ENCODE measurements at places on chromosomes 4 and X.

DNA sequence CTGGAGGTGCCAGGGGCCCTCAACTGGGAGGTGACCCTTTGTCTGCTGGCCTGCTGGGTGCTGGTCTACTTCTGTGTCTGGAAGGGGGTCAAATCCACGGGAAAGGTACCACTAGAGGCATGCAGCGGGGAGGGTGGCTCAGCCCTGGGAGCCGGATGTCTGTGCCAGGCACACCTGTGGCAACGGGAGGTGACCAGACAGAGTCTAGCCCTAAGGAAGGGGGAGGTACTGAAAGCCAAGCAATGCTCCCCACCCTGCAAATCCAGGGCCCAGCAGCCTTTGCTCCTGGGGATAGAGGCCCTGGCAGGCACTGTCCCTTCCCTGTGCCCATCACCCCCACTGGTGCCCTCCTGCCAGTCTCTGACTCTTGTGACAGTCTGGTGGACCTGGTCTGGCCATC, 4.3 kb downstream of the SLC6A8 start:
- no peak for DNase-seq

DNA sequence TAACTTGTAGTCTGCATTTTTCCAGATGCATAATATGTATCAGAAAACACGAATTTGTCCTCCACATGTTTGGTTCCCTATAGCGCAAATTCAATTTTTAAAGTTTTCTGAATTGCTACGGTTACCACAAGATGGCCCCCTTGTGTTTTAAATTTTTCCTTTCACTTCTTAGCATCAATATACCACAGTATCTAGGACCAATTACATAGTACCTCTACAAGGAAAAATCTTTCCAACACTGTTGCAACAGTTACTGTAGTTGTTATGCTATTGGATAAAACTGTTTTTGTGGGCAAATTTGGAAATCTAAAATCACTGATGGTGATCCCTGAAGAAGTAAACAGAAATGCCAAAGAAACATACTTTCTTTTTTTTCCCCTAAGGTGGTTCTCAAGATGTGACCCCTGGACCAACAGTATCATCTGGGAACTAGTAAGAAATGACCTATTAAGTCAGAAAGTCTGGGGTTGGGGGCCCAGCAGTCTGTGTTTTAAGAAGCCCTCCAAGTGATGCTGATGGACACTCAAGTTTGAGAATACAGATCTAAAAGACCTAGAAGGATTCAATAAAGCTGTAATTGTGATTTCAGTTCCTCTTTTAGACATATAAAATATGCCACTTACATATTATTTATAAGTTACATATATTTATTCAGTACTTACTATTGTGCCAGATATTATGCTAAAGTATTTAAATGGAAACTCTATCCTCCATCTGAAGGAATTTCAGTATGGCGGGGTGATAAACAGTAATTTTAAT, 3.1 kb downstream of the ZGRF1 start:
- DNase-seq = peak; percentile 24

DNA sequence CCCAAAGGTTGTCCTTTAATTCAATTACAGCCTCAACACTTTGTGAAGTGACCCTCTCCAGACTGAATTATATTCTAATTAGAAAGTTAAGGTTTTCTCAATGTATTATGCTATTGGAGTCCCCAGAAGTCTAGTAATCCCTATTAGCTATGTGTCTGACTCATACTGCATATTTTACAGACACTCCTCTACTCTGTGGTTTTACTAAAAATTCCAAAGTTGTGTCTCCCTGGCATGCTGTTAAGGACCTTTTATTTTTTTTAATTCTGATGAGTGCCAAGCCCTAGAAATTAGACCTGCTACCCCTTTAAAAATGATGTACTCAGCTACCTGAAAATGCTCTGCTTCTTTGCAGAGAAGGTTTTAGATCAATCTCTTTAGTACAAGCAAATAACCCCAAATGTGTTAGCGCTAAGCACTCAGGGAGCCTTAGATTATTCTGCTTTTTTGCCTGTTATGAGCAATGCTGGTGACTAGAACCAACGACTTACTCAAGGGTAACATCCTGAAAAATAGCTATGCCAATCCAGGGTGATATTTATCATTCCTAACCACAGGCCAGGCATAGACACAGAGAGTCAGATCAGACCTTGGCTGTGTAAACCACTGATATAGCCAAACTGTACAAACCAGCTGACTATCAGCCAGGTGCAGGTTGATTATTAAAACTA, 26.1 kb upstream of the CXCL13 start:
- no peak for DNase-seq

- no peak for DNase-seq
These were observed 378.6 kb upstream of the ANXA10 start for GRCh38 chr4:167713756-167714155.

DNA sequence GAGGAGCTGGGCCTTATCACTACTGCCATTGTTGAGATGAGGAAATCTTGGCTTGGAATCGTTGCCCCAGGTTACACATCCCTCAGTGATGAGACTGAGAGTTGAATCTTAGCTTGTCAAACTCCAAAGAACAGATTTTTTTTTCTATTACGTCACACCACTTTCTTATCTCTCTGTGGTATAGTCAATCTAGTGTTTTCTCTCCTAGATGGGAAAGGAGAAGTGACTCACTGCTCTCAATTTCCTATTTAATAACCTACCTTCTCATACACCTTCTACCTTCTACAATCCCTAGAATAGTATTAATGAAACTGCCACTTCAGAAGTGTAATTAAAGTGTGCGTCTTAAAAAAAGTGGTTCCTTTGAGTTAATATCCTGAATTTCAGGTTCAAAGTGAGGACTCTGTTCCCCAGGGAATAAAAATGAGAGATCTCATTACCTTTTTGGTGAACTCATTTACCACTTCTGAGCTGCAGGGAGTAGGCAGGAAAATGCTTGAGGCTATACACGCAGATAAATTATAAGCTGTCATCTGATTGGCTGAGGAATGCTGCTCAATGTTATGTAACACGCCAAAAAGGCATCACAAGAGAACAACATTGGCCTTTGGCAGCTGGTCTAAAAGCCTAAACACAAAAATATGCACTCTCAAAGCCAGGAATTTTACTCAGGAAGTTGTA, 59.3 kb downstream of the MAD2L1 start:
- DNase-seq = no peak
